ENCODE measurements at places on chromosomes 13 and 19. TPM values are rescaled to one million over a fixed set of nuclear protein-coding genes. Genes with fewer than 3 reads are reported as not detected.

Gene FAM83E
- total RNA-seq = not detected

Gene KIR3DL2
- not detected for total RNA-seq

Gene PLK5
- not detected for total RNA-seq

Gene CCL25
- total RNA-seq = not detected

Gene ZNF726
- total RNA-seq = 0.98 TPM

Gene CILP2
- 0.22 TPM for total RNA-seq

Gene CLEC4G
- total RNA-seq = not detected

Gene TINCR
- 3.1 TPM for total RNA-seq

All from A549 treated with RU486 at 1 μM for 4 hours (cell line).